ENCODE measurements at places on chromosomes 5 and 9.

- DNase-seq: no peak
Observed at GRCh38 chr9:33197279-33198152, 30.4 kb upstream of the B4GALT1 start.

DNA sequence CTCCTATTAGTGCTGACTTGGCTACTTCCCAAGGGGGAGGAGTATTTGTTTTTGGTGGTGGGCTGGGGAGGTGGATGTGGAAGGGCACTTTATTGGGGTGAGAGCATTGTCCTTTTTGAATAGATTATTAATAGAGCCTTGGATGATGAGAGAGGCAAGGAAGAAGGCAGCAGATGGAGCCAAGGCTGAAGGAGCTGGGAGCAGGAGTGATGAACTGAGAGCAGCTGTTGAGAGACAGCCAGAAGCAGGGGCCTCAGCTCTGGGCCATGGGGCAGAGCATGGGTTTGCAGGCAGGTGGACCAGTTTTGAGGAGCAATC lies 29.6 kb downstream of the RGS3 start:
- DNase-seq: no peak

DNA sequence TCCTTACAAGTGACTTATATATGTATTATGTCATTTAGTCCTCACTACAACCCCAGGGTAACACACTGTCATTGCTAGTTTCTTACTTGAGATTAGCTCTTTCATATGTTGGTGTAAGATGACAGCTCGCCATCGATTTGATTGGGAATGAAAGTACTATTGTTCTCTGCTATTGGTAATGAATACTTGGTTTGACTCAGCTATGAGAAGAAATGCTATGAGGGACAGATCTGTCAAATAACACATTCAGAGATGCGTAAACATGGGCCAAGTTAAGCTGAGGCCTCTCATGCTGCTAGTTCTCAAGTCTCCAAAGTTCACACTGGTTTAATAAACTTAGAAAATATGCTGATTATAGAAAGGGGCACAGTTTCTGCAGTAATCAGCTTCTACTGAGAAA lies 142.7 kb downstream of the SGCD start:
- DNase-seq: no peak

DNA sequence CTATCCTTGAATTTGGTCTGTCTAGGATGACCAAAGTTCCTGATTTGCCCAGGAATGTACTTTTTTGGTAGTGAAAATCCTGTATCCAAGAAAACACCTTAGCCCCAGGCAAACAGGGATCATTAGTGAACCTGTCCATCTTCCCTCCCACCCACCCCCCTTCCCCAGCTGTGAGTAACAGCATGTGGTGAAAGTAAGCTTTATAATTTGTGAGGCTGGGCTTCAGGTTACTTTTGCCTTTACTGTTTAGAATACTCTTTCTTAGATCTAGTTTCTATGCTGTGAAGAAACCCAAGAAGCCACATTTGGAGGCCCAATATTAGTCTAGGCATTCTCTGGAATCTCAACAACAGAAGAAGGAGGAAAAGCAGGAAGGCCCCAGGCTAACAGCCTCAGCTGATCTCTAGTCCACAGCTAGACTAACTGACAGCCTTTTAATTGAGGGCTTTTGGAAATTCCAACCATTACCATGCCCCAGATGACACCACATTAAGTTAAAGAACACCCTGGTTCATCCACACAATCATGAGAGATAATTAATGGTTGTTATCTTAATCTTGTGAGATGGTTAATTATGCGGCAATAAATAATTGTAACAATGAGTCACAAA lies 703.0 kb upstream of the NUDT12 start:
- DNase-seq: no peak

DNA sequence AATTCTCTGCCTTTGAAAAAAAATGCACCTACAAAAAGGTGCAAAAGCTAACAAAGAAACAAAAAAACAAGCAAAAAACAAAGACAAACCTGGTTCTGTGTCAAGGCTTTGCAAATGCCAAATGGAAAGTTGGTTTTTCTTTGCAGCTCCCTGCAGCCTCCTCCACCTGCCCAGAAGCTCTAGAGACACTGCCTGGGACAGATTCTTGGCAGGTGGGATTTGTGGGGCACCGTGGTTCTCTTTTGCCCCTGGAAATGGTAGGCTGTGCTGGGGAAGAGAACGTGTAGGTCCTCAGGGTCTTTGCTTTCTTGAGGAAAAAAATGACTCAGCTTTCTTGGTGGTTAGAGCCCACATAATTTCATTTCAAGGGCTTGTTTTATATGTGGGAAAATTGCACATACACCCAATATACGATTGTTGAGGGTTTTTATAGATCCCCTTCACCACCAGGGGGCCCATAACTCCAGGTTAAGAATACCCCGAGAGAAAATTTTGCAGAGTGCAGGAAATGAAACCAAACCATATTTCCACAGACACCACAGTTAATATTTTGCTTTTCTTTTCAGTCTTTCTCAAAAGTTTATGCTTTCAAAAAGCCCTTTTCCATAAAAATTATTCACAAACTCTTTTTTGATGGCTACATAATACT lies 58.7 kb downstream of the NXNL2 start:
- peak; percentile 90 for DNase-seq

DNA sequence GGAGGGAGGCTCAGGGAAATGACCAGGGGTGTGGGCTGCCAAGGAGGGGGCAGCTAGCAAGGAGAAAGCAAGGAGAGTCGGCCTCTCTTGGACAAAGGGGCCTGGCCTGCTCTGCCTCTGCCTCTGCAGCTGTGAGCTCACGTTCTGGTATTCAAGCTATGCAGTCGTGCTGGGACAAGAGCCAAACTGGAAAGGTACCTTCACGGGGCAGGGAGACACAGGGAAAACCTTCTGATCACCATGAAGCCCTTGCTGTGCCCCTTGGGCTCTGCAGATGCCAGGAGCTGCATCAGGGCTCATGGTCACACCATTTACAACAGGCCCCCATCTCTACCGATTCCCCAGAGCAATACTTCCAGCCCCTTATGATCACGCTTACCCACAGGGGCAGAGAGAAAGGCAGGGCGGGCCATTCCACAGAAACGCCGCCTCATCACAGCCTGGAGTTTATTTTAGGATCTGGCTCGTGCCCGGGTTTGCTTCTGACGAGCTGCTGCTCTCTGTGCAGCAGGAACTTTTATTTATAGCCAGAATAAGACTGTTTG lies 63.2 kb downstream of the PRRT1B start:
- no peak for DNase-seq

DNA sequence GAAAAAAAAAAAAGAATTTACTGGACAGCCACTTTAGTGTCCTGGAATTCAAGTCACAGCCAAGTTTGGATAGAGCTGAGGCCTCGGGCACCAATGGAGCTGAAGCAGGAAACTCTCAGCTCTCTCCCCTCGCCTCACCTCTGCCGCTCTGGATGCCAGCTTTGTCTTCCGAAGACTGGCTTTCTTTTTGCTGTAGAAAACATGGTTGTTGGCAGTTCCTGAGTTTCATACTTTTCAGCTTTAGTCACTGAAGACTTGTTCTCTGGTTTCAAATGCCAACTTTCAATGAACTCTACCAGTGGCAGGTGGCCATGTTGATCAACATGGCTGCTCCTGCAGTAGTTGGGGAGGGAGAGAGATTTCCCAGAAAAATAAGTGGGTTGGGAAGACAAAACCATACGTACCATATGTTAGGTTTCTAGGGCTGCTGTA lies 142.2 kb downstream of the SNX18 start:
- DNase-seq: no peak

- DNase-seq: no peak
Observed at GRCh38 chr5:14660833-14661232, 3.7 kb upstream of the OTULIN start.

DNA sequence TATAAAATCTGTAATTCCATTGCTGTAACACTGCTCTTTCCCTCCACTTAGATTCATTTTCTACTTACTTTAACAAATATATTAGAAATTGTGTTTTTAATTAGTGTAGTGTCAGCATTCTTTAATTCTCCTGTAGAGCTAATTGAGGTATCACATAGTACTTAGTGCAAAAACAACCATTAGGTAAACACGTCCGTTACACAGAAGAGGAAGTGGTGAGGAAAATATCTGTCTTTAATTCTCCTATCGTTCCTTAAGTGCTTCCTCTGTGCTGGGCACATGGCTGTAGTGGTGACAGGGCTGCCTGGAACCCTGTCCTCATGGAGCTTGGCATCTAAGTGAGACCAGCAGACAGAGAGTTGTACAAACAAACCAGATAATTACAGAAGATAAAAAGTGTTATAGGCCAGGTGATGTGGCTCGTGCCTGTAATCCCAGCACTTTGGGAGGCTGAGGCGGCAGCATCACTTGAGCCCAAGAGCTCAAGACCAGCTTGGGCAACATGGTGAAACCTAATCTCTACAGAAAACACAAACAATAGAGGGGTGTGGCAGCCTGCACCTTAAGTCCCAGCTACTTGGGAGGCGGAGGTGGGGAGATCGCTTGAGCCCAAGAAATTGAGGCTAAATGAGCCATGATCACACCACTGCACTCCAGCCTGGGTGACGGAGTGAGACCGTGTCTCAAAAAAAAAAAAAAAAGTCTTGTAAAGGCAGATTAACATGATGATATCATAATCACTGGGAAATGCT lies 36.4 kb downstream of the PARP8 start:
- no peak for DNase-seq

GRCh38 chr9:135468854-135469521 lies 10.6 kb upstream of the PPP1R26 start:
- peak; percentile 69 for DNase-seq

GRCh38 chr5:102529031-102529430 lies 30.2 kb upstream of the SLCO6A1 start:
- DNase-seq: no peak

- DNase-seq: peak; percentile 92
Observed at GRCh38 chr9:121485623-121486022, 14.0 kb downstream of the GGTA1 start.

- DNase-seq: peak; percentile 93
Observed at GRCh38 chr9:126985870-126986498, 71.4 kb downstream of the RALGPS1 start.

GRCh38 chr9:88013035-88013434 lies 38.7 kb upstream of the CDK20 start:
- DNase-seq: no peak

DNA sequence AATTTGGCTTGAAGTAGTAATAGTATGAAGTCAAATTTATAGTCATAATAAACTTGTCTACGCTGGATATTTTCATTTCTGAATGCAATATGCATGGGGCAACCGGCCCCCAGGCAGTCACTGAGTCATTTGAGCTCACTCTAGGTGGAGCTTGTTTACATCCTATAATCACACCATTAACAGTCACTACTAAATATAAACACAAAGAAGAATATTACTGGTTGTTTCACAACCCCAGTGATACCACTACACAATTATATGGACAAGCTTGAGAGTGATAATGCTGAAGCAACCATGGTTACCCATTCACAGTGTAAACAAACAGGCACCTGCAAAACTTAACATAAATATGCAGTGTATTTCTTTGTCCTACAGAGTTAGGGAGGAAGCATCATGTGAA lies 68.7 kb downstream of the MARCHF3 start:
- DNase-seq: no peak

DNA sequence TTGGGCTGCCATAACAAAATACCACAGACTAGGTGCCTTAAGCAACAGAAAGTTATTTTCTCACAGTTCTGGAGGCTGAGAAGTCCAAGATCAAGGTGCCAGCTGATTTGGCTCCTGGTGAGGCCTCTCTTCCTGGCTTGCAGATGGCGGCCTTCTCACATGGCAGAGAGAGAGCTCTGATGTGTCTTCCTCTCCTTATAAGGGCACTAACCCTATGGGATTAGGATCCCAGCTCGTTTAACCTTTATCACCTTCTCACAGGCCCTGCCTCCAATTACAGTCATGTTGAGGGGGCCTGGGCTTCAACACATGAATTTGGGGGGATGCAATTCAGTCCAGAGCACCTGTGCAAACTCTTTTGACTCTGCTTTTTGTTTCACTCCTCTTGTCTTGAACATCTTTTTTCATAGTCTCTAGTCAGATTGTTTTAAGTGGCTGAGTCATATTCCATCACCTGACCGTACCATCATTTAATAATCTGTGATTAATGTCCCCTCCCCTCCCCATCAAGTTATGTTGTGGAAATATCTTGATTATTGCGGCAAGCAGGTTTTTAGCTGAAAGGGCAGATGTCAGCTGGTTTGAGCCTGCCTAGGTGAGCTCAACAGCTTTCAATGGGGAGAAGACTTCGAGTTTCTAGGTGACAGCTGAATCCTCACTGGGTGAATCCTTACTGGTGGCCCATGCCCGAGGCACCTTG lies 61.8 kb downstream of the NDFIP1 start:
- DNase-seq: no peak

- no peak for DNase-seq
Observed at GRCh38 chr5:43336159-43336558, 22.9 kb upstream of the HMGCS1 start.

DNA sequence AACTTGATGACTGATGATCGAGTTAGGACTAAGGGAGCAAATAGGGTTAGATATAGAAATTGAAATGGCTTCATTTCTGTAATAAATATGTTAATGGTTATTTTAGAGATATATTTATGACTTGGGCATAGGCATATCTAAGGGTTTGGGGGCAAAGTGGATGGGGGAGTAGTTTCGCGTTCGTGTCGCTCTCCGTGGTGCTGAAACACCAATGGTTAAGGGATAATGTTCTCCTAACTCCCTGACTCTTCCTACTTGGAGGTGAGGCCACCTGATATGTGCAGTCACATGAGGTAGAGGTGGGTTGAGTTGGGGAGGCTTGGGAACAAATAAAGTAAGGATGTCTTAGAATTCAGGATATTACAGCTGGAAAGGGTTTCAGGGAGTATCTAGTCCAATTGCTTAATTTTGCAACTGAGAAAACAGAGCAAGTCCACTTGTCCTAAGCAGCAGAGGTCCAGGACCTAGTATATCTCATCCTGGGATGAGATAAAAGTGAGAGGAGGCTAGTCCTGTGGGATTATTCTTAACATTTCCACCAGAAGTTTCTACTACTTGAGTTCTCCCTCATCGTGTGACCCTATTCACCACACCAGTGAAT lies 44.0 kb upstream of the MAP1B start:
- DNase-seq: no peak

DNA sequence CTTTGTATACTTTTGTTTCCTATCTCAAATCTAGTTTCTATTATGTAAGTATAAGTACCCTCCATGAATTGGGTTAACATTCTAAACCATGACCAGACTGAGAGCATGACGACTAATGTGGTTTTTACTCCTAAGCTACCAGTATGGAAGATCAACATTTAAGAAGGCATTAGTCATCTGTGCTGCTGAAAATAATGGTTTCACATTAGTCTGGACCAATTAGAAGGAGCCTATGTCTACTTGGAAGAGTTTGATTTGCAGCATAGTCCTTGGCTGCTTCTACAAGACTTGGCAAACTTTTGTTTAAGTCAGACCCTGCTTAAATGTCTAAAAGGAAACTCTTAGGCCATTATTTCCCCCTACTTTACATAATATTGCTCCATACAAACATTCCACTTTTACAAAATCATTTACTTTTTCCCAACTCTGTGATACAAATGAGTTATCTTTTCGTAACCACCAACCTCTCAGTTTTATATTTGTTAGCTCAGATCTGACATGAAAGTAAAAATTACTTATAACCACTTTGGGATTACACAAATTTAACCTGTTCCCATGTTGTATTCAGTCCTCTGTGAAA lies 186.7 kb downstream of the COMMD10 start:
- no peak for DNase-seq

All from suppressor macrophage (primary cell).